ENCODE measurements at places on chromosomes 2 and 18.

GRCh38 chr2:163182764-163183354, 344.3 kb upstream of the KCNH7 start:
- DNase-seq: no peak

- no peak for DNase-seq
Observed at GRCh38 chr2:168450732-168451131, 5.3 kb upstream of the CERS6 start.

DNA sequence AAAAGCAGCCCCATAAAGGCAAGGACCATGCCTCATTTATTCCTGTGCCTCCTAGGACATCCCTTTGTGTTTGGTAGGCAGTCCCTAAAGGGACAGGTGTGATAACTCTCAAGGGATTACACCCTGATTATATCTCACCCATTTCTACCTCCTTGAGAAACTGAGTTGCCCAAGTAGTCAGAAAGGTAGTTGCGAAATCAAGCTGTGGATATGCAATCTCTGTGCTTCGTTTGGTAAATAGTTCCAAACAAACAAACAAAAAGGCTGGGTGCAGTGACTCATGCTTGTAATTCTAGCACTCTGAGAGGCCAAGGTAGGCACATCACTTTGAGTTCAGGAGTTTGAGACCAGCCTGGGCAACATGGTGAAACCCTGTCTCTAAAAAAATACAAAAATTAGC, 100.2 kb upstream of the ARL5A start:
- no peak for DNase-seq

DNA sequence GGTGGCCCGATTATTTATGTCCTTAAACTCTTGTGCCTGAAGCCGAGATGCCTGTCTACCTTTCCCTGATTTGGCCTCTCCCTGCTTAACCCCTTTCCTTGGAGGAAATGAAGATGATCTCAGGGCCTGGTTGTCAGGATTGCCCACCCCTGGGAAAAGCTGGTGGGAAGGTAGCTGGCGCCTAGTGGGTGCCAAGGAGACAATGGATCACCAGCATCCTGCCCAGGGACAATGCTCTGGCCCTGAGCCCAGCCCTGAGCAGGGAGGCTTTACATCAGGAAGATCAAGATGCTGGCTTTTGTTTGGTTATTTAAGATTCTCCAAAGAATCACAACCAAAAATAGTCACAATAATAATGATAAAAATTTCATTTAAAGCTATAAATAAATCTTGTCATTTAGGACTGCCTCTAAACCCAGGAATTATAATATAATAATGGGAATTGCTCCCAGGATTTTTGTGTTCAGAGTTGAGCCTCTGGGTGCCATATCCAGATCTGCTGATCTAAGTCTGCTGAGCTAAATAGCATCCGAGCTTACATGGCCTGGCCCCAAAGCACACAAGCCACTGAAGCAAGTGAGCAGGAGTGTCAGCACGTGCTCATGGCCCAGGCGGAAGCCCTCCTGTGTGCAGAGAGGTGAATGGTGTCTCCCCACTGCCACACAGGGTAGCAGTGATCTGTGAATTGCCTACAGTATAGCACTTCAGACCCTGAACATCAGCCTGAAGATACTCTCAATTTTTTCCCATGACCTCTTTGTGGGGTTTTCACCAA, 57.8 kb upstream of the MAP3K20 start:
- no peak for DNase-seq

GRCh38 chr2:5686536-5686935, 5.6 kb upstream of the SOX11 start:
- no peak for DNase-seq

GRCh38 chr2:69030800-69031428, 17.9 kb downstream of the ANTXR1 start:
- DNase-seq: no peak

- peak; percentile 99 for DNase-seq
Observed at GRCh38 chr18:51029694-51030536, at the start of gene SMAD4. SMAD4 (plus strand) TSS chr18:51030213; CDS start chr18:51047047, 16,834 bp downstream.

DNA sequence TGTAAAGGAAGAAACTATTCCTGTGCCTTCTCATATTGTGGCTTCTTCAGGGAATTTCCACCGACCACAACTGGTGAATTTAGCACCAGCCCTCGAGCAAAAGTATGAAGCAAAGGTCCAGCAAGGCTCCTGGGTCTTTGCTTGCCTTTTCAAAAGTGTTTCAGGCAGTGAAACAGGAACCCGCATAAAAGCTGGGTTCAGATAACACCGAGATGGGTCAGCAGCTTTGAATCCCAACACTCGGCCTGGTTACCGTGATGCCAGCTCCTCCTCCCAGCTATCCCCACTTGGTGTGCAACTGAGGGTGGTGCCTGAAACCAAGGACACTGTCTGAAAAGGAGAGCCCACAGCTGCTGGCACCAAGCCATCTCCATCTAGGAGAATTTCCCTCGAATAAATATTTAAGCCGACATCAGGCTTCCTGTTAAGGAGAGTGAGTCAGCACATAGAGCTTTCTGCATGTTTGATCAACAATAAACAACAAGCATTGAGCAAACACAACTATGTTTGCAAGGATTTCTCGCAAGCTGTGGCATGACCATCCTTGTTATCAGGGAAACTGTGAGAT, 69.5 kb downstream of the ANTXR1 start:
- DNase-seq: no peak

- no peak for DNase-seq
Observed at GRCh38 chr18:46069524-46069923, 2.5 kb downstream of the PSTPIP2 start.

- DNase-seq: no peak
Observed at GRCh38 chr2:88137833-88138232, 10.0 kb upstream of the FABP1 start.

- DNase-seq: no peak
Observed at GRCh38 chr18:79393635-79394533, 1.8 kb upstream of the NFATC1 start.

- DNase-seq: no peak
Observed at GRCh38 chr18:60277855-60278480, 94.6 kb downstream of the MC4R start.

GRCh38 chr2:88919087-88919738, 227.7 kb downstream of the RPIA start:
- DNase-seq: no peak

- no peak for DNase-seq
Observed at GRCh38 chr2:28343184-28343942, 49.3 kb upstream of the FOSL2 start.

- DNase-seq: no peak
Observed at GRCh38 chr2:85545780-85546240, 6.8 kb downstream of the MAT2A start.

DNA sequence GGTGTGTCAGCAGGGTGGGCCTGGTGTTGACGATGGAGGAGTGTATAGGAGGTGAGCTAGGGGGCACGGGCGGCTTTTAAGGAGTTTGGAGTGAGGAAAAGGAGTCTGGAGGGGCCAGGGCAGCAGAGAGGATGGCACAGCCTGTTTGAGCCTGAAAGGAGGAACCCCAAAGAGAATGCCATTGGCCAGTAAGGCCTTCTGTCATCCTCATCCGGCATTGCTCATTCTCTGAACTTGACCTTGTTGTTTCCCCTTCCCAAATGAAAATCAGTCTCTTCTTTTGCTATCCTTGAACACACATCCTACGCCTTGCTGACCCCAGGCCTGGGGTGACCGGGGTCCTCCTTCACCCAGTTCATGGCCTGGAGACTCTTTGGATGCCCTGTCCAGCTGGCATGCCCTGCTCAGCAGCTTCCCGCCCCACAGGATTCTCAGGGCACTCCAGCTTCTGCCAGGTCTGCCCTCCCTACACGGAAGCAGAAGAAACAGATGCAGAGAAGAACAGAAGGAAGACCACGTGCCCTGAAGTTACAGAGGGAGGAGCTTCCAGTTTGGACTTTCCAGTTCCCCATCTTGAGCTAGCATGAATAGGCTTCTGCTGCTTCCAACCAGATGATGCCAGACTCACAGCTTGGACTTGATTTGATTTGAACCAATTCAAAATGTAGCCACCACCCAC, 20.5 kb upstream of the KIF3C start:
- no peak for DNase-seq

DNA sequence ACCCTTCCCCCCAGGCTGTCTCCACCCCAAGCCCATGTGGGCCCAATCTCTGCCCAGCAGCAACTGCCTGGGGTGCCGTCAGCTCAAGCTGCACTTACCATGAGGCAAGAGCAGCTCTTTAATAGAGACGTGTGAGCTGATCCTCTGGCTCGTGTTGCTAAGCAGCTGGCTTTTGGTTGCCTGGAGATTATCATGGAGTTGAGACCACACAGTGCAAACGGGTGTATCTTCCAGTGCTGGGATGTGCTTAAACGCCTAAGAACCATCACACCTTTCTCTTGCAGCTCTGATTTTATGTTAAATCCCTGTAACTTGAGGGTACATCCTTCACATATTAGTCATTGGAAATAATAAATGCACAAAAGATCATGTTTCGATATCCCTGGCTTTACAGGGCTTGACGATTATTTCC, 271.1 kb downstream of the PRKCE start:
- DNase-seq: no peak

DNA sequence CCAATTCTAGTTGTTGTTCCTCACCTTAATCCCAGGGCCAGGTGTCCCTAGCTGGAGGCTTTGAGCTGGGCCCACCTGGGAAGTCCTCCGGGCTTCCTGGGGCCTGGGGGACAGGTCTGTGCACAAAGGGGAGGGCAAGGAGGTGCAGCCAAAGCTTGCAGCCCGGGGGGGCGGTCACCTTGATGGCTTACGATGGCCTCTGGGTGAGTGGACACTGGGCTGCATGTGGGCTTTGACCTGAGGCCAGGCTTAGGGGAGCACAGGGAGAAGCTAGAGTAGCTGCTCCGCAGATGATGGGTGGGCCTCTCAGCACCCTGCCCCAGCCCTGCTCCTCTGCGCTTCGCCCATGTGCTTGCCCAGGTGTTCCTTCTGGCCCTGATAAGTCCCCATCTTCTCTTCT, 41.8 kb upstream of the HAAO start:
- DNase-seq: no peak

DNA sequence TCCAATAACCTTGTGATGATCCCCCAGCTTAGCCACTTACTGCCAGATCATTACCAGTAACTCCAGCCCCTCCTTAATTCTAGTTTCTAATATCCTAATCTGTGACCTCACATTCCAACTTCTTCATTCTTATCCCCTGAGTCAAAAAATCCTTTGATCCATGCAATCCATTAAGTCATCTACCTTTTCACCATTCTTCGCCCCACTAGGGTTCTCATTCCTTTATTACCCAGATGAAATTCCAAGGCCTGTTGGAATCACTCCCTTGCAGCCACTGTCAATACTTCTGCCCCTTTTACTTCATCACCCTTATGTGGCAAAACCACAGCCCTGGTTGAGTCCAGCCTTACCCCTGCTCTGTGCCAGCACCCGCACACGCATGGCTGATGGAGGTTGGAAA, 20.3 kb upstream of the IL36G start:
- DNase-seq: no peak
